ENCODE measurements at places on chromosomes 2 and 18. TPM values are rescaled to one million over a fixed set of nuclear protein-coding genes. Genes with fewer than 3 reads are reported as not detected.

Gene AGAP1
- 2.9 TPM for total RNA-seq

Gene CHRNG
- total RNA-seq = not detected

Gene PLGLB1
- total RNA-seq = 5.7 TPM

Gene ATL2
- 63.5 TPM for total RNA-seq

Gene IL1R1
- total RNA-seq = 14.3 TPM

Gene VWC2L
- total RNA-seq = not detected

Gene TSPYL6
- not detected for total RNA-seq

Gene KCNJ3
- not detected for total RNA-seq

Gene GALR1
- not detected for total RNA-seq

Gene RSAD2
- 5.4 TPM for total RNA-seq

Gene SP140
- 102 TPM for total RNA-seq

Gene GPAT2
- 12.4 TPM for total RNA-seq

Gene MOGAT1
- not detected for total RNA-seq

Gene SH3RF3
- 1.0 TPM for total RNA-seq

Gene CROCC2
- total RNA-seq = not detected

Gene ANKAR
- total RNA-seq = 7.5 TPM

Gene COPS8
- total RNA-seq = 37.3 TPM

Gene RBM45
- 10.5 TPM for total RNA-seq

Gene STARD6
- total RNA-seq = 0.23 TPM

Gene TCF7L1
- 0.16 TPM for total RNA-seq

Gene TEX44
- total RNA-seq = not detected

Gene ANKMY1
- total RNA-seq = 44.9 TPM

Gene TP53I3
- total RNA-seq = 4.0 TPM

Gene ATF2
- total RNA-seq = 67.0 TPM

Gene NEDD4L
- total RNA-seq = 5.0 TPM

Gene ACADL
- not detected for total RNA-seq

Gene BBS5
- 3.5 TPM for total RNA-seq

Gene ATP6V1C2
- total RNA-seq = not detected

Gene AKAIN1
- total RNA-seq = not detected

Gene IDH1
- total RNA-seq = 21.4 TPM
